ENCODE measurements at places on chromosomes 6 and 20. TPM values are rescaled to one million over a fixed set of nuclear protein-coding genes. Genes with fewer than 3 reads are reported as not detected.

CST1 gene
- polyA plus RNA-seq = not detected

FOXS1 gene
- 3.5 TPM for polyA plus RNA-seq

DNA sequence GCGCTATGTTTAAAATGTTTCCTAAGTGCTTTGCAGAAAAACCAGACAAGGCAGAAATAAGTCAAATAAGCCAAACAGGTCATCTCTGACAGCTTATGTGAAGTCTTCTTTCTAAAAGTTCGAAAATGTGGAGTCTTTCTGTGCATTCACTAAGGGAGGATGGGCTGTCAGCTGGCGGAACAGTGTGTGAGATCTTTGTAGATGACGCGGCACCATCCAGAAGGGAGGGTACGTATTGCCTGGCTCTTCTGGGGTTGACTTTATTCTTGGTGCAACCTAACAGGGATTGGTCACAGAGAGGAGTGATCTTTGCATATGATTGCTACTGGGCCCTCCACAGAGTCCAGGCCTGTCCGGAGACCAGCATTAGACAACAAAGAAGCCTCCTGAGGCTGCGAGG lies 114.5 kb upstream of the EDN1 start:
- DNase-seq = no peak

GRCh38 chr20:60463798-60464197 lies 505.6 kb downstream of the CDH26 start:
- no peak for DNase-seq

- DNase-seq = no peak
These were observed 102.7 kb downstream of the PAX1 start for GRCh38 chr20:21808139-21808538.

CLVS2 gene
- polyA plus RNA-seq = 0.60 TPM

DNA sequence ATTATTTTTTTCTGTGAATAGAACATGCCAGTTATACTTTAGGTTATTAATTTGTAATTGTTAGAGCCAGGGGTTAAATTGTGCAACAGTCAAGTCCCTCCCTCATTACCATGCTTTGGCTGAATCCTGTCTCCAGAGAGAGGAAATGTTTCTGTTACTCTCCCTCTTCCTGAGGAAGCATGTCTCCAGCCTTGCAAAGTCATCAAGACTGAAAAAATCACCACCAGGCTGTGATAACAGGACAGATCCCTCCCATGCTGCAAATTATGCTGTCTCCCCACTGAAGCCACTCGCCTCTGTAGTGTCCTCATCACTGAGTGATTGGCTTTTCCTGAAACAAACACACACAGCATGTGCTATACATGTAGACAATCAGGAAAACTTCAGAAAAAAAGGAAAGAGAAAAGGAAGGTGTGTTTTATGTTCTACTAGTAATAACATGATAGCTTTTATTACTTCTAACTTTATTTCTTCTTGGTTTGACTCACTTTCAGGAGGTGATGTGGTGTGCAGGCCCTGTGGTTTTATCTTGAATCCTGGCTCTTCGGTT lies 290.0 kb upstream of the JAG1 start:
- DNase-seq = no peak

RCAN2 gene
- 30.7 TPM for polyA plus RNA-seq

DNA sequence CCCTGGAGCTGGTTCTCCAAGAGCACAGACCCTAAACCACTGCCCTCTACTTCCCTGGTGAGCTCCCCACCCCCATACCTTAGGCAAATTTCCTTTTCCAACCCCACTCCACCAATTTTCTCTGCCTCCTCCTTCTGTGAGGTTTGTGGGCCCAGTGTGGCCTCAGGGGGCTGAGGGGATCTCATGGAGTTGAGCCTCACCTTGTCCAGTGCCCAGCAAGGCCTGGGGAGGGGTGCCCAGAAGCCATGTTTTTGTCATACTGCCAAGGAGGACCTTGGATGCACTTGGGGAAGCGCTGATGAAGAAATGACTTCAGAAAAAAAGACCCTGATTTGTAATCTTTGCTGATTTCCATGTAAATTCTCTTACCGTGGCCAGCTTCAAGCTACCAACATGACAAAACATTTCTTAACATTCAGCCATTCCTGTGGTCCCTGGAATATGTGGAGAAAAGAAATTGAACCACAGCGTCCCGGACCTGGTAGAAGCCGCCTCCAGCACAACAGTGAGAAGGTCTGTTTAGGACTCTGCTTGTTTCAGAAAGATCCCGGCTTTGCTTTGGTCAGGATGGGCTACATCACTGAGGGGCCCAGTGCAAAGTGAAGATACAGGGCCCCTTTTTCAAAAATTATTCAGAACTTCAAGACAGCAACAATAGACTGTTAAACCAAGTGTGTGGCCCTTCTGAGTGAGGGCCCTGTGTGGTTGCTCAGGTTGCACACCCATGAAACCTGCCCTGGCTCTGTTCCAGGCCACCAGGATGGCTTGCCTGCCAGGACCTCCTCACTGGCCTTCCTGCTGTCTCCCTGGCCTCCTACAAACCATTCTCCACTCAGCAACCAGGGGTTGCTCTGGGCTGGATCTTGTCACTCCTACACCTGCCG lies 52.5 kb downstream of the CHMP4B start:
- DNase-seq = no peak

ARID1B gene
- polyA plus RNA-seq = 67.9 TPM

- DNase-seq = no peak
These were observed 7.5 kb downstream of the F13A1 start for GRCh38 chr6:6312901-6313441.

DNA sequence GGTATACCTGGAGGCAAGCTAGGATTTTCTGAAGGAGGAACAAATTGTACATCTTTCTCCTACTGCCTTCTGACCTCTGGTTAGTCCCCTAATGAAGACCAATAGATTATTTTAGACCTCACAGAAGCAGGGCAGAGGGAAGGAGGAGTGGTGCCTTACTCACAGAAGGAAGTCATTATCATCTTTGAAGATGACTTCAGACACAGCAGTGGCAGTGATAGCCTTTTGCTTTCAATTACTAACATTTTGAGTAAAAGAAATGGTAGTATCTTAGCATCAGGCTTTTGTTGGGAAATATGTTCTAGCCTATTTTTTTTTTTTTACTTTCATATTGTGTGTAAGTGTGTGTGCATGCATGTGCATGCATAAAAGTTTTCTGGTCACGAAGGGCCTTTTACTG lies 164.2 kb upstream of the PLN start:
- no peak for DNase-seq

DBNDD2 gene
- 26.2 TPM for polyA plus RNA-seq

DNA sequence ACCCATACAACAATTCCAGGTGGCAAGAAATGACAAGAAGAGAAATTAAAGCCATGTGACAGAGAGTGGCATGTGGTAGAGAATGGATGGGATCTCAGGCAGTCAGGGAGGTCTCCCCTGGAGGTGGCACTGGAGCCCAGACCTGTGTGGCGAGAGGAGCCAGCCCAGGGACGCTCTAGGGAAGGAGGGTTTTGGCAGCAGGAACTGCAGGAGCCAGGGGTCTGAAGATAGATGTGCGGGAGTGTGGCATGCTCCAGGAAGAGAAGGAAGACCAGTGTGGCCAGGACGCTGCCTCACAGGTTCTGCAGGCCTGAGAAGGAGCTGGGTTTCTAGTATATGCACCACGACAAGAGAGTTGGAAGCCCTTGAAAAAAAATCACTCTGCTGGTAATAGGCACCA lies 45.1 kb downstream of the SPATA2 start:
- DNase-seq = no peak

CCDC170 gene
- 2.3 TPM for polyA plus RNA-seq

- no peak for DNase-seq
These were observed 579.6 kb upstream of the MAN1A1 start for GRCh38 chr6:119929121-119929520.

CDSN gene
- polyA plus RNA-seq = not detected

DNA sequence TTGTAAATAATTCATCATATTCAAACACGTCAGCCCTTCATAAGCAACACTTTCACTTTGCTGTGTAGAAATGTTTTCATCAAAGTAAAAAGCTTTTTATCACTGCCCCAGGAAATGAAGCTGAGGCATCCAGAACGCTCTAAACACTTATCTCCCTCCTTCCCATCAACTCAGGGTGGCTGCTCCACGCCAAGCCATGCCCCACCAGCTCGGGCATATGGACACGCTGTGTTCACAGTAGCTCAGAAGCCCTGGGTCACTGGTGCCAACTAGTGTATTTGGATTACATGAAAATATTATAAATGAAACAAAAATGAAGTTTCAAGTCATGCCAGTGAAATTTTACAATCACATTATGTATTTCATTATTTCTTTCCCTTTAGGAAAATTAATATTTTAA lies 10.3 kb downstream of the PDE10A start:
- DNase-seq = no peak

DNA sequence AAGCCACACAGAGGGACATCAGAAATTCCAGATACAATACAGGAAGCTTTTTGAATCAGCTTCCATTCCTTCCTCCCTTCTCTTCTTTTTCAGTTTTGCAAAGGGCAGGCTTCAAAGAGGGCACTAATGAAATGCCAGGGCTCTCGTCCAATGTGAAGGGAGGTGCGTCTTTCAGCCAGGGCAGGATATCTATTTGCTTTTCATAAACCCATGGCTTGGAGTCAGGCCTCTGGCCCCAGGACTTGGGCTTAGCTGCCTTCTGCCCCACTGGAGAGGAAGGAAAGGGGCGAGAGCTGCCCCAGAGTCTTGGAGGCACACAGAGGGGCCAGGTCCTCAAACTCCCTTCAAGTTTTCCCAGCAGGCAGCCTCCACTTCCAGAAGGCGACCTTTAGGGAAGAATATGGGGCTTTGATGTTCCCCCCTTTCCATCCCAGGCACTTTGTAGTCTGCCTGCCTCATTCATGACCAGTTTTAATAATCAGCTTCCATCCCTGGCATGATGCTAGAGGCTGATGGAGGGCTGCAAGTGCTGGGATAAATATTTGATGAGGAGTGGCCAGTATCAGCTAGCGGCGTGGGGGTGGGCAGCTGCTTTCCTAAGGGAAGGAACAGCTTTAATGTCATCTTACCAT lies 234.8 kb downstream of the NRN1 start:
- DNase-seq = no peak

GRCh38 chr6:5930143-5930770 lies 76.5 kb downstream of the NRN1 start:
- DNase-seq = no peak

PACRG gene
- 22.3 TPM for polyA plus RNA-seq

SMLR1 gene
- 0.83 TPM for polyA plus RNA-seq

MOXD1 gene
- polyA plus RNA-seq = 193 TPM

CNR1 gene
- polyA plus RNA-seq = 0.99 TPM

MRPS26 gene
- 72.5 TPM for polyA plus RNA-seq

GRCh38 chr6:150770637-150771036 lies 94.9 kb upstream of the MTHFD1L start:
- DNase-seq = no peak

- DNase-seq = no peak
These were observed 537.4 kb downstream of the BCKDHB start for GRCh38 chr6:80643881-80644280.

- no peak for DNase-seq
These were observed 1.7 kb downstream of the IP6K3 start for GRCh38 chr6:33744895-33745546.

ARFGEF3 gene
- 5.8 TPM for polyA plus RNA-seq

NPEPL1 gene
- polyA plus RNA-seq = 57.2 TPM

GLYATL3 gene
- not detected for polyA plus RNA-seq

WFDC10B gene
- polyA plus RNA-seq = not detected

GRCh38 chr6:128463942-128464341 lies 56.5 kb downstream of the PTPRK start:
- no peak for DNase-seq

TNXB gene
- polyA plus RNA-seq = 98.0 TPM

- DNase-seq = no peak
These were observed 6.2 kb downstream of the CST11 start for GRCh38 chr20:23446505-23446904.

RRAGD gene
- polyA plus RNA-seq = 33.0 TPM

- no peak for DNase-seq
These were observed 456.8 kb upstream of the GJE1 start for GRCh38 chr6:141675957-141676356.

TMC2 gene
- polyA plus RNA-seq = 0.44 TPM

- DNase-seq = peak; percentile 26
These were observed 865 bp downstream of the STK38 start for GRCh38 chr6:36546308-36546919.

CTNNBL1 gene
- polyA plus RNA-seq = 46.1 TPM

Data from left renal pelvis (tissue), 4 donors.